Muscle of leg (tissue), 16 donors: ENCODE measurements at places on chromosomes 13 and 19.

DNA sequence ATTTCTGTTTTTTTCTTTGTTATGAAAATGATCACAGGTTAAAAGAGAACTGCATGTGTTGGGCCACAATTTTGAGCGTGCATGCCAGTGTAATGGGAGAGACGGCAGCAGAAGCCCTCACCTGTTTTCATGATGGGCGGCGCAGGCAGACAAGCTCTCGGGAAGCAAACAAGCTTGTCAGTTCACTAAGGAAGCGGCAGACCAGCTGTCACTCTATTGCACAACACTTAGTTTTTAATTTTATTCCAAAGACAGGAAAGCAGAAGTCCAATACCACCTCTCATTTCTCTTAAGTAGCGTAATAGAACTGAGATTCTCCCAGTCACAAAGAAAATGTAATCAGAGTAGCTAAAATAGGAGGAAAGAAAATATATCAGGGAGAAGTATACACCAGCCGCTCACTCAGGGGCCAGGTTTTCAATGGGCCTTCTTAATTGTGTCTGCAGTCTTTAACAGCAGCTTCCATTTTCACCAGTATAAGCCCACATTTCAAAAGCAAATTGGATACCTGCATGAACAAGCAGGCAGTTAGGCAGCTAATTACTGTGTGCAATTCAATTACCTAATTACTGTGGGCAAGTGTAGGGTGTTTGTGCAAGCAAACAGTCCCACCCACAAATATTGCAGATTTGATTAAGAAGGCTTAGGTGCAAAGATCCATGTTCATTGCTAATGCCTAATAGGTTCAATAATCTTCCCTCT is 711.4 kb downstream of the DIAPH3 start:
- peak; percentile 64 for DNase-seq

DNA sequence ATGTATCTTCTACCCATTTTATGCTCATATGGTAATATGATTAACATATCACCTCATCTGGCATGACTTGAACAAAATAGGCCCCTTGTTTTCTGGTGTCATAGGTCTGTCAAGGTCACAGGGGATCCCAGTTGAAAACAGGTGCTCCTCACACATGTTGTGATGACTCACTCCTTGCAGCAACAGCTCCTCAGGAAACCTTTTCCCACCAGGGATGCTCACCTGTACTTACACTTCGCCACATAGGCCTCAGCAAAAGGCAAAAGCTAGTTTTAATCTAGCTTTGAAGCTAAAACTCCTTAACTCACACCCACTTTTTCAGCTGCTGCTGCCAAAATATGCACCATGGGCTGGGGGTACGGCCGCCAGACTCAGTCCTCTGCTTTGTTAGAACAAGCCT is 110.0 kb upstream of the SOX21 start:
- no peak for DNase-seq

GRCh38 chr19:18434411-18435175 is 3.3 kb downstream of the ISYNA1 start:
- DNase-seq, result no peak

- DNase-seq, result no peak
These were observed 403.3 kb downstream of the COG6 start for GRCh38 chr13:40058757-40059236.

DNA sequence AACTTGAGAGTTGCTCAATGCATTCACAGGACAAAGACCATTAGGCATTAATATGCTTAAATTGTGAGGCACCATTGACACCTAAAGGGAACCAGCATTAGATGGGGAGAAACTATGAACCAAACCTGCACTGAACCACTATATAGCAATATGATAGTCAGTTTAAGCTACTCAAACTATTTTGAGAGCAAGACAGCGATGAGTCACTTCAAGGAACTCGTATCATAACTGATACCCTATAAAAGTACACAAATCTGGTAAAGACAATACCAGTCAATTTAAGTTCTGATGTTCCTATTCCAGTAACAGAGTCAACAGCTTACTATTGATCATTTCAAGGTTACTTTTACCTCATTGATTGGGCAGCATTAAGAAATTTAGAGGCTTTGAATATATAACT is 151.3 kb upstream of the ATXN8OS start:
- no peak for DNase-seq

GRCh38 chr13:113622791-113623490 is 35.1 kb downstream of the ATP4B start:
- DNase-seq, result no peak

DNA sequence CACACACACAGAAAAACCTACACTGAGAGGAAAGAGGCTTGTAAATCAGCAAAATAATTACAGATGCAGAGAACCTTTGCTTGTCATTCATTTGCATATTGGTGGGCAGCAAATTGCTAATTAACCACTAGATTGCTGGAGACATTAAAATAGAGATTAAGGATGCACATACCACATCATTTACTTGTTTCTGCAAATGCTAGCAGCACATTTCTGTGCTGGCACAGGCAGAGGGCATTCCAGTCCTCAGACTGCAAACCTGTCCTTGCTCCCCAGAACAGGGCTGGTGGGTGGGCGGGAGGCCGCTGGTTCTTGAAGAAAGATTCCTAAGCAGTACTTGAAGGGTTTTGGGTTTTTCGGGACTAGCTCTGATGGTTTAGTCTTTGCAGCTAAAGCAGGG is 941 bp upstream of the SIAH3 start:
- no peak for DNase-seq
